ENCODE measurements at places on chromosomes 5 and 9.

GRCh38 chr9:12464910-12465512, 228.2 kb upstream of the TYRP1 start:
- DNase-seq, result no peak

DNA sequence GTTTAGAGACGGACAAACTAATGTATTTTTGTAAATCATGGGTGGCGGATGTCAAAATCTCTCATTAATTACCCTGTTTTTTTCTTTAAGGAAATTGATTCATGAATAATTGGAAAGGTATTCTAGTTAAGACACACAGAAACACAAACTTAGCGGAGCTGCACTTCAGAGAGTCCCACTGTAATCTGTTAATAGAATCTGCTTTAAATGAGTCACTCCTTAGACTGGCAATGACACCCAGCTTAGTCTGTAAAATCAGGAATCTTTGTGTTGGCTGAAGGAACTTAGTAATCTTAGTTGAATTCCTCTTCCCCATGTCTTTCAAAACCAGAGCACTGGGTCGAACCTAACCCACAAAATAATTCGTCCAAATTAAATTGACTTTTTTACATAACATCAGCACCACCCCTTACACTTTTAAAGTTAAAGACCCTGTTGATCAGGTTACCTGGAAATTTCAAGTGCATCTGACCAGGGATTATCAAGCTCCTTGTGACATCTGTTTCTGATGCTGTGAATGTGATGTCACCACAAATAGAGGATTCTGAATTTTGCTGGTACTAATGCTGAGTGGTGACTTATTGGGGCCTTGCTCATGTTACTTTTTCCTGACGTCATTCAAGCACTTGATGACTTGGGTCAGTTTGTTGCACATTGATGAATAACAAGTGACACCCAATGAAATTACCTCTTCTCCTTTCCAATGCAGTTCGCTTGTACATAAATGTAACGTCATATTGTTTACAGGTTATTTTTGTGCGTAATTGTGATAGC, 313.6 kb downstream of the KCTD16 start:
- no peak for DNase-seq

- no peak for DNase-seq
Observed at GRCh38 chr9:98230304-98230703, 25.1 kb downstream of the TBC1D2 start.

GRCh38 chr5:149457393-149457763, 78.3 kb upstream of the IL17B start:
- no peak for DNase-seq

- no peak for DNase-seq
Observed at GRCh38 chr9:137128862-137129455, 10.0 kb upstream of the GRIN1 start.

GRCh38 chr5:103435136-103435889, 127.3 kb downstream of the NUDT12 start:
- no peak for DNase-seq

DNA sequence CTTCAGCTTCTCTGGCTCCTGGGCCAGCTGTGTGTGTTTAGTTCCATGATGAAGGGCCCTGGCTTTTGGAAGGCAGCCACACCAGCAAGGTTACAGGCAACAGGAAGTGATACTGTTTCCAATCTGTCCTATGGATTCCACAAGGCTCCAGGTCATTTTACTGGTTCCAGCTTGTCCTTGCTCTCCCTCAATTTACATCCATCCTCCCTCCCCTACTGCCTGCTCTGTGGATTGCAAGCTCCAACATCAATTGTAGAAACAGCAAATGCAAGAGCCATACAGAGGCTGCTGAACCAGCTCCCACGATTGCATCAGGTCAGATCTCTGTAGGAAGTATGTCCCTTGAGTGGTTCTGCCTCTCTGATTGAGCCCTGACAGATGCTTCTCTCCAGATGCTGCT, 409.8 kb downstream of the NTRK2 start:
- DNase-seq, result no peak

GRCh38 chr5:118692811-118693342, 295.5 kb downstream of the DTWD2 start:
- no peak for DNase-seq

DNA sequence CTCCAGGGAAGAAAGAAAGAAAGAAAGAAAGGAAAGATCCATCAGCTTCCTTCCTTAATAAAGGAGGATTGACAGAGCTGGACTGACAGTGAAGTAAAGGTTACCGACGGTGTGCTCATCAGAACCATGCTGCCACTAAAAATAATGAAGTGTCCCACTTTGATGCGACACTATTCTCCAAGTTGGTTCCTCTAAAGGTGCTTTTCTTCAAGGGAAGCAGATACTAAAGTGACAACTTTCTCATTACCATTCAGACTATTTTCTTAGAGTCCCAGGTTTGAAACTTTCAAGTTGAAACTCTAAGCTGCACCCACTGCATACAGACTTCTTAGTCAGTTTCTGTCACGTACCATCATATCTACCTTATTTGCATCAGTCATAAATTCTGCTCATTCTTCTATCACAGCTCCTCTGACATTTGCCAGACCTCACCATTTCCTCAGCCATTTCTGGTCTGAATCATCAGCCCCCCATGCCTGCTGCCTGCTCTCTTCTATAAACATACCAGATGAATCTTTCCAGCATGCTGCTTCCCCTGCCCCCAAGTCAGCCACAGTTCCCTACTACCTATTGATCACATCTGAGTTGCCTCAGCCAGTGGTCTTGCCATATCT, 177.6 kb downstream of the DEPDC1B start:
- DNase-seq, result no peak

- no peak for DNase-seq
Observed at GRCh38 chr9:16368237-16369087, 502.0 kb downstream of the BNC2 start.

- DNase-seq, result no peak
Observed at GRCh38 chr9:82331079-82331478, 342.5 kb downstream of the SPATA31D1 start.

DNA sequence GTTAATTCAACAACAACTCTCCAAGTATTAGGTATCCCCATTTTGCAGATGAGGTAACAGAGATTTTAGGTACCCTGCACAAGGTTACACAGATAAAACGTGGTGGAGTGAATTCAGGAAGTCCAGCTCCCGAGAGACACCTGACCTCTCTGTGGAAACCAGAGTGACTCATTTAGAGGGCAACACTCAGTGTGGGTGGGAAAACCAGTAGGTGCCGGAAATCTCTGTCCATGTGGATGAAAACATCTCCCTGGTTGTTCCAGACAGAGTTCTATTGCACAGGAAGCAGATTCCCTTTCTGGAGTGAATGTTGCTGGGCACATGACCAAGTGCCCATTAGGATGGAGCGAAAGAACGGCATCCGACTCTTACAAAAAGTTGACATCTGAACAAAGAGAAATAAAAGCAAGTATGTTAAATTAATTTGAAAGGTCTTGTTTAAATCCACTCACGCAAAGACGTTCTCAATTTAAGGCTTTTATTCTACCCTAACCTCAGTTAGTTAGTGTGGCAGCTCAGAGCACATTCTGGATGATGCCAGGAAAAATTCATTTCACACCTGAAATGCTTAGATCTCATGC, 391.9 kb upstream of the WWC1 start:
- no peak for DNase-seq

DNA sequence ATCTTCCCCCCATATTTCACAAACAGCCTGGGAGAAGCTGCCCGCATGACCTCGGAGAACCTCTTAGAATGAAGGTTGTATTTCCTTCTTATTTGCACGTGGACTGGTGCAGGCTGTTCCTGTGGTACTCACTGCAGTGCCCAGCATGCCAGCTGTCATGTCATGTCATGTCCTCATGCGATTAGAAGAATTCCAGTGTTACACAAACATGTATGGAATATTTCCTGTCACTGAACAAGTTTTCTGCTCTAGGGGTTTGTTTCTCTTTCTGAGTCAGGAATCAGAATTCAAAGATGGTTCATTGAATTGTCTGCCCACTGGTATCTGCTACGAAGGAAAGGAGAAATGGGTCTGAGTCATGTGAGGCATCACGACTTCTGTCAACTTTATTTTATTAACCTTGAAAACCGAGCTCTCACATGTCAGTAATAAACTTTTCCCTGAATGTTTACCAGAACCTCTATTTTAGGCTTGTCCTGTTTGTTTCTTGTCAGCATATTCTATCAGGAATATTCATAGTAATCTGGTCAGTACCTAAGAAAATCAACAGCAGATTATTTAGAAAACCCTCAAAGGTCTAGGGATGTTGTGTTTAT, 415.6 kb downstream of the GADD45G start:
- DNase-seq, result no peak

DNA sequence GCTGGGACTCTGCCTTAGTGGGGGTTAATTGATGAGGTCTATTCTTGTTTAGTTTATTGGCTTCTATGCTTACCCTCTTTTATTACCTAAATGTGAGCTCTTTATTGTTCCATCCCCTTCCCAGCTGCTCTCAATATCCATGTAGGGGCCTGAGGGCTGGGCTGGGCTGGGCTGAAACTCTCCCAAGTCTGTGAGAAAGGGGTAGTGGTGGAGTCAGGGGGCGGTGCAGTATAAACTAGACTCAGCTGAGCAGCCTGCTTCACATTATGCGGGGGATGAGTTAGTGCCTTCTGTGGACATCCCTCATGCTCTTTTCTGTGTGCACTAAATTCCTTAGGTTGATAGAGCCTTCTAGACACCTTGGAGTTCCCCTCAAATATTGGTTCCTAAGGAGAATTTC, 451.8 kb upstream of the PTGER4 start:
- no peak for DNase-seq

GRCh38 chr9:109683521-109683920, 96.5 kb upstream of the PALM2AKAP2 start:
- DNase-seq, result no peak

DNA sequence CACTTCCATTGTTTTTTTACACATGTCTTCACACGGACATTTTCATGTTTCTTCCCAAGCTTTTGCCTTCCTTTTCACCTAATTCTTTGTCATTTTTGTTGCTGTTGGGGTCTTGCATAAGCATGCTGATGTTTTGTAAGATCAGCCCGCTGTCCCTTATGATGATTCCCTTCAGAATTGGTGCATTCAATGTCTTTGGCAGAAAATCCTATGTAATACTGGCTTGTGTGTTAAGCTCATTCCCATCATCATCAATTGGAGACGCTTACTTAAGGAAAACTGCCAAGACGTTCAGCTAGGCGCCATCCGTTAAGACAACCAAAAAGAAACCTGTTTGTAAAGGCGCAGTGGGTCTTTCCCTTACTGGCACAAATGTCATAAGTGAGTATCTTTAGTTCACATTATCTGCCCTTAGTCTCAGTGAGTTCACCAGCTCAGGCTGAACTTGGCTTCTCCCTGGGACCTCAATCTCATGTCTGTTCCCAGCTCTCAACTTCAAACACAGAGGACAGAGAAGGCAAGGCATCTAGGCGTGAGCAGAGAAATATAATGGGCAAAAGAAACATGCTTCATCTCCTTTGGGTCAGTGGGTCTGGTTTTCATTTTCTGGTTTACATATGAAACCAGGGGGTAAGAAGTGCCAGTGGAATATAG, 97.9 kb downstream of the EFNA5 start:
- DNase-seq, result no peak

GRCh38 chr9:131180454-131180853, 55.1 kb downstream of the NUP214 start:
- no peak for DNase-seq

DNA sequence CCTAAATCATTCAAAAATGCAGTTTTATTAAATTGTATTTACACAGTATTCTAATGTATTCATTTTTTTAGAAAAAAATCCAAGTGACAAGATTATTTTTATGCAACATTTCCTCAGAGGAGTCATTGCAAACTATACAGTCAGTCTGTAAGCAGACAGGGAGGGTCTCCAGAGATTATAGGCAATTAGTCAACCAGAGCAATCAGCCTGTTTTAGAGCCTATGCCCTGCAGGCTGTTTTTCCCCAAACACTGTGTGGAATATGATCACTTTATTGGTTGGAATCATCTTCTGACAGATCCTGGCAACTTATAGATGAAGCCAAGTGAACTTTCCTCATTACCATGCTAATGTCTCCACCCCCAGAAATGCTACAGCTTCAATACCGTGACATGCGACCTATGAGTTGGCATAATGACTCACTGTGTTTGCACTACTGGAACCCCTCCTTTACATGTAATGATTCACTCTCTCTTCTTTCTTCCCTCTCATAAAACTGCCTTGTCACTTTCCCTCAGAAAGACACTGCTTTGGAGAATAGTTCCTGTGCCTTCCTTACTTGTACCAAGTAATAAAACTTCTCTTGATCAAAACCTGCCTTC, 577.7 kb upstream of the FTMT start:
- no peak for DNase-seq

- DNase-seq, result no peak
Observed at GRCh38 chr5:52063186-52063585, 679.9 kb downstream of the ISL1 start.

- DNase-seq, result no peak
Observed at GRCh38 chr5:153598099-153598498, 107.6 kb downstream of the GRIA1 start.

DNA sequence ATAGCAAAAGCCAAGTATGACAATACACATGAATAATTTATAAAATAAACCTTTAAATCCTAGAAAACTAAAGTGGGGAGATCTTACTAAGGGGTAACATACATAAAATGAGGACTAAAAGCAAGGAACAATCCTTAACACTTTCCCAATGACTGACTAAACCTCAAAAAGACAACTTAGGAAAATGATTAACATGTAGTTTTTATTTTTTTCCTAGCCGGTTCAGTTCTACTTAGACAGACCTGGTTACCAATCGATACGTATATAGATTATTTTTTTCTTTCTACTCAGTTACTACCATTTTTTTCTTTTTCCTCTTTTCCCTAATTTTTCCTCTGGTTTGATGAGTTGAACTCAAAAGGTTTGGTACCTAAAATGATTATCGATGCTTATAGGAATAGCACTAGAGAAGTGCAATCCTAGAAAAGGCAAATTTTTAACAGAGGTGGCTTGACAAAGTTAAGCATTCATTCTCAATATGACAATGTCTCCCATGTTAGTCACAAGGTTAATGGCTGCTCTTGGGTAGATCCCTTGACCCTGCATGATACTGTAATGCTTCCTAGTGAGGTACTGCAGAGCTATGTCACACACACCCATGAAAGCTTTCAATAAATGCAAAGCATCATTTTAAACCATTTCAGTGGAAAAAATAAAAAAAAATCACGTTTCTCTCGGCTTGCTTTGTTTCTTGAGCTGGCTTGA, 41.5 kb downstream of the FBXO4 start:
- DNase-seq, result no peak

GRCh38 chr5:7397937-7398336, 2.0 kb downstream of the ADCY2 start:
- DNase-seq, result no peak
